Naive thymus-derived CD8-positive, alpha-beta T cell (primary cell): ENCODE measurements at places on chromosomes 6 and 20.

- no peak for DNase-seq
- H3K4me3 ChIP-seq, result no peak overlapping the region
Measured at GRCh38 chr6:22682979-22683378, 113.6 kb downstream of the HDGFL1 start.

- no peak overlapping the region for H3K27ac ChIP-seq
- no peaks in the 10 kb centered on the region for H3K27me3 ChIP-seq
- DNase-seq, result no peak
Measured at GRCh38 chr6:45902984-45903383, 112.7 kb downstream of the CLIC5 start.

DNA sequence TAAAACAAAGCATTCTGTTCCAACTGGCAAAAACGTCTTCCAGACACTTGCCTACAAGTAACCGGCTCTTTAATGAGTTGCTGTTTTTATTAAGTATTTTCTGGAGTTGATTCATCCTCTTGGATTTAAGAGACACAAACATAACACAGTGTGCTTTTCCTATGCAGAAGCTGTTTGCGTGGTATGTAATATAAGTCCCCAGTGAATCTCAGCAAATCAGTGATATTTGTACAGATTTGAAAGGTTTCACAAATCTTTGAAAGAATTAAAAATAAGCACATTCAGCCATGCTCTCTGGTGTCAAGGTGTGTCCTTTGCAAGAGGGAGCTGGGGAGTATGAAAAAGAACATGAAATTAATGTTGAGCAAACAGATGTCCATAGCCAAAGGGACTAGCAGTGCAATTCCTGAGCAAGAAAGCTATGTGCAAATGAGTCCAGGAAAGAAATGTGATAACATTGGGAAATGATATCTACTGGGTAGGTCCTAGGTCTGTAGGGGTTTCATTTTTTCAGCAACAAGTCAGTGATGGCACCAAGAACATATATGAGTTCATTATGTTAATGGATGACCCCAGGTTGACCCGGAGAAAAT, 170.1 kb upstream of the PHACTR1 start:
- no peaks in the 10 kb centered on the region for H3K4me1 ChIP-seq
- no peaks in the 10 kb centered on the region for H3K36me3 ChIP-seq
- no peak overlapping the region for H3K4me3 ChIP-seq
- H3K27ac ChIP-seq, result no peak overlapping the region

- peaks cover 13% of the 10 kb centered on the region for H3K4me1 ChIP-seq
- H3K27ac ChIP-seq, result no peak overlapping the region
- DNase-seq, result no peak
- no peaks in the 10 kb centered on the region for H3K36me3 ChIP-seq
- H3K4me3 ChIP-seq, result no peak overlapping the region
- H3K27me3 ChIP-seq, result no peaks in the 10 kb centered on the region
Measured at GRCh38 chr6:134256862-134257261, 61.0 kb downstream of the SGK1 start.

DNA sequence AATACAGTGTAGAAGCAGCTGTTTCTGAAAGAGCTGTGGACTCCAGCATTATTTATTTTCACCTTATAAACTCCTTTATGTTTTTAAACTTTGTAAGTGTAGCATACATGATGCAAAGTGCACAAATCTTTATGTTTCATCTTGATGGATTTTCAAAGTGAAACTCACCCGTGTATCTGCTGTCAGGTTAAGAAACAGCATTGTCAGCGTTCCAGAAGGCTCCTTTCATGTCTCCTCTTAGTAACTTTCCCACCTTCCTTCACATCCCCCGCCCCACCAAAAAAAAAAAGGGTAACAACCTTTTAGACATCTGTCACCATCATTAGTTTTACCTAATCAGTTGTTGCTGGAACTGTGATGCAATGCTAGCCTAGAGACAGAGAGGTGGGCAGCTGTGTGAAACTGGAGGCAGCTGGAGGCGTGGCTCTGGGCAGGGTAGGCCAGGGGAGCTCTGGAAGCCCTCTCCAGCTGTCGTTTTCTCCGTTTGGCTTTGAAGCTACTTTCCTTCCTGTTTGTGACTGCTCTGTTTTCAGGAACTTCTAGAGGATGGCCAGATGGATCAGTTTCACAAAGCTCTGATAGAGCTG, 7.2 kb downstream of the ACTR5 start:
- no peaks in the 10 kb centered on the region for H3K27me3 ChIP-seq
- H3K36me3 ChIP-seq, result peaks cover 38% of the 10 kb centered on the region
- no peak overlapping the region for H3K4me3 ChIP-seq
- H3K4me1 ChIP-seq, result peaks cover 3% of the 10 kb centered on the region

DNA sequence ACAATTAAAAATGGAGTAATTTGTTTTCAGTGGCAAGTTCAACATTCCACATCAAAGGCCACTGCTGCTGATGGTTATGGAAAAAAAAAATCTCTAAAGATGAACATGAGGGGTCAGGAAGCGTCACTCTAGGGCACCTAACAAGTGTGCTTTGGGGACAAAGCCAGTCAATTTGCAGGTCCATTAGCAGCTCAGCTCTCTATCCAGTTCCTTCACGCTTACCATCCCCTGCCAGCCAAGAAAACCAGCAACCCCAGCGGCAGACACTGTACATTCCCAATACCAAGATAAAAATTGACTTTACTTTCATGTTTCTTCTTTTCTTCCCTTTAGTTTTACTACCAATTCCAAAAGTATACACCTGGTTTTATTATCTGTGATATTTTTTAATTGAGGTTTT, 10.1 kb downstream of the RFX6 start:
- H3K36me3 ChIP-seq, result no peaks in the 10 kb centered on the region
- DNase-seq, result no peak
- no peaks in the 10 kb centered on the region for H3K4me1 ChIP-seq
- no peak overlapping the region for H3K4me3 ChIP-seq
